ENCODE measurements at places on chromosomes 16 and 17.

DNA sequence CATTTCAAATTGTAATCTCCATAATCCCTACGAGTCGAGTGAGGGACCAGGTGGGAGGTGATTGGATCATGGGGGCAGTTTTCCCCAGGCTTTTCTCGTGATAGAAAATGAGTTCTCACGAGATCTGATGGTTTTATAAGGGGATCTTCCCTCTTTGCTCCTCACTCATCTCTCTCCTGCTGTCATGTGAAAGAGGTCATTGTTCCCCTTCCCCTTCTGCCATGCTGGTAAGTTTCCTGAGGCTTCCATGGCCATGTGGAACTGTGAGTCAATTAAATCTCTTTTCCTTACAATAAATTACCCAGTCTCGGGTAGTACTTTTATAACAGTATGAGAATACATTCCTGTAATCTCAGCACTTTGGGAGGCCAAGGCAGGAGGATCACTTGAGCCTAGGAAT lies 76.7 kb upstream of the MARCHF10 start:
- no peak for DNase-seq

DNA sequence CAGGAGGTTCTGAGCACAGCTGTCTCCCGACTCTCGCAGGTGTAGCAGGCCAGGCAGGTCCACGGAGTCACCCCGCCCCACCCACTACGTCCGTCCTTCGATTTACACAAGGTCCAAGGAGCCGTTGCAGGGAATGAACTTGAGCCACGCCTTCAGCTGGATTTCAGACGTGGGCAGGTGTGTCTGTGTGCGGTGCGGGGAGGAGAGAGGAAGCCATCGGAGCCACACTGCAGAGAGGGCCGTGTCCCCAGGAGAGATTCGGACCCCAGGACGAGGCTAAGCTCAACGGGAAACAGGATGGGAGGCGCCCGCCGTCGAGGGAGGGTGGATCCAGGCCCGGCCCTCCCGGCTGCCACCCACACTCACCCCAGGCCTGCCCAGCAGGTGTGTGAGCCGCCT lies 50.3 kb downstream of the RPH3AL start:
- DNase-seq: no peak

- no peak for DNase-seq
These were observed 33.1 kb downstream of the ZNF423 start for GRCh38 chr16:49822649-49823370.

DNA sequence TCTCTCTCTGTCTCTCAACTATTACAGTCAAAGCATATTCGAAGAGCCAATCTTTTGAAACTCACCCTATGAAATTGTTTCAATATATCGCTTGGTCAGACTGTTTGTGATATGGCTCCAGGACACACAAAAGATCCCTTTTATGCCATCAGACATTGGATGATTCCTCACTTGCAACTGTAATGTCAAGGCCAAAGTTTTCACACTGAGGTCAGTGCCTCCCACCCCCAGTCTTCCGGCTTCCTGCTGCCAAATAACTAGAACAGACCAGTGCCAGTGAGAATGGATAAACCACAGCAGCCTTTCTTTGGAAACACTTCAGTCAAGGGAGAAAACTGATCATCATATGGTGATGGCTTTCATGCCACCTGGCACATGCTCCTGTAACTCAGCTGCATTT lies 321.9 kb upstream of the ZFHX3 start:
- no peak for DNase-seq

DNA sequence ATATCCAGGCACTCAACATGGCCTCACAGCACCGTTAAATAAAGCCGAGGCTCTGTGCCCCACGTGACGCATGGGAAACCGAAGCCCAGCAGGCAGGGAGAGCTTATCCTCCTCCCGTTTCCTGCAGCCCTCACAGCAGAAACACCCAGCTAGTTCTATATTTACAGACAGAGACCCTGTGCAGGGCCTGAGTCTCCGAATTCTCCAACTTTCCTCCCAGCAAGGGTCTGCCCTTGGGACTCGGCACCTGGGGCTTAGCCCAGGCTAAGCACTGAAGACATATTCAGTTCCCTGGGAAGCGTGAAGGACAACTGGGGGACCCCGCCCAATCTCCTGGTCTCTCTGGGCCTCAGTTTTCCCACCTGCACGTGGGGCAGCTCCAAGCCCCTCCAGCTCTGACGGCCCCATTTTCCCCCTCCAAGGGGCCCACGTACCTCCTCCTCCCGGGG lies 29.2 kb downstream of the TRPV3 start:
- no peak for DNase-seq

- no peak for DNase-seq
These were observed 142.4 kb upstream of the NOL11 start for GRCh38 chr17:67575325-67575724.

- DNase-seq: no peak
These were observed 617.0 kb upstream of the CDH5 start for GRCh38 chr16:65749506-65749905.

- DNase-seq: no peak
These were observed 8.5 kb downstream of the C17orf100 start for GRCh38 chr17:6660101-6660500.

DNA sequence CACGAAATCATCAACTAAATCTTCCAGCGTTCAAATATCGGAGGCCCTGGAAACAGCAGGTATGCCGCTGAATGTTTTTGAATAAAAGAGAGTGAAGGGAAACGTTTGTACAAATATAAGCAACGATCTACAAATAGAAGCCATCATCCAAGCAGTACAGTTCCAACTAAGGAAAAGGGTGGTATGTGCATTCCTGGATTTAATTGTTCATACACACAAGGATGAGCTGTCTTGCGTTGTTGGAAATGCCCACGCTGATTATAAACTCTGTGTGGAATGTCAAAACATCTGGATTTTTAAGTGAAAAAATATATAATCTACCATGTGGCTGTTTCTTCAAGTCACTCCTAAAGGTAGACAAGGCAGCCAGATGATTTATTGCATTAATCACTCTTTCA lies 191.8 kb upstream of the HSBP1 start:
- DNase-seq: no peak

DNA sequence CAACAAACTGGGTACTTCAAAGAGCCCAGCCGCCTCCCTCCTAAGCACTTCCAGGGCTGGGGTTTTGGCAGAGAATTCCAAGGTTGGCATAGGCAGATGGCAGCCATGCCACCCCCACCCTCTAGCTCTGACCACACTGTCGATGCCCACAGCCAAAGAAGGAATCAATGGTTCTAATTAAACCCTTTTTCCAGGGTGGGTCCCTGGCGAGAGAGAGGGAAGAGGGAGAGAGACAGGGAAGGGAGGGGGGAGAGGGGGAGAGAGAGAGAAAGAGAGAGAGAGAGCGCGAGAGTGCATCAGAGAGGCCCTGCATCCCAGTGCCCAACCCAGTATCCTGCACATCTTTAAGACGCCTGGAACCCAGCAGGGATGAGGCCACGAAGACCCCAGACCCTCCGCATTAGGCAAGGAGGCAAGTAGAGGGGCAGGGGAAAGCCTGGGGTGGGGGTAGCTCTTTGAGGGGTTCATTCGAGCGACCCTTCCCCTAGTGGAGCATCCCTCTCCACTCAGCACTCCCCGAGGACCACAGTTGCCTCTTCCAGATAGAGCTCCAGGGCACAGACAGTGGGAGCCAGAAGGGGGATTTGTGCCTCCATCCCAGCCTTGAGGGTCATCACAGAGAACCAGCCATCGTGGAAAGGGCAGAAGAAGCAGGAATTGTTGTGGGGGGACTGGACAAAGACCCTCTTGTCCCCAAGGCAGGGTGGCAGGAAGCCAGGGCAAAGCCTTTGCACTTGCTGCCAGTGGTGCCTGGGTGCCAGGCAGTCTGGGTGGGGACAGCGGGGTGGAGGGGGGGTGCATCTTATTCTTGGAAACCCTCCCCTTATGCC lies 2.6 kb downstream of the SRCIN1 start:
- DNase-seq: no peak

- DNase-seq: no peak
These were observed 24.9 kb downstream of the BAHCC1 start for GRCh38 chr17:81419886-81420768.

DNA sequence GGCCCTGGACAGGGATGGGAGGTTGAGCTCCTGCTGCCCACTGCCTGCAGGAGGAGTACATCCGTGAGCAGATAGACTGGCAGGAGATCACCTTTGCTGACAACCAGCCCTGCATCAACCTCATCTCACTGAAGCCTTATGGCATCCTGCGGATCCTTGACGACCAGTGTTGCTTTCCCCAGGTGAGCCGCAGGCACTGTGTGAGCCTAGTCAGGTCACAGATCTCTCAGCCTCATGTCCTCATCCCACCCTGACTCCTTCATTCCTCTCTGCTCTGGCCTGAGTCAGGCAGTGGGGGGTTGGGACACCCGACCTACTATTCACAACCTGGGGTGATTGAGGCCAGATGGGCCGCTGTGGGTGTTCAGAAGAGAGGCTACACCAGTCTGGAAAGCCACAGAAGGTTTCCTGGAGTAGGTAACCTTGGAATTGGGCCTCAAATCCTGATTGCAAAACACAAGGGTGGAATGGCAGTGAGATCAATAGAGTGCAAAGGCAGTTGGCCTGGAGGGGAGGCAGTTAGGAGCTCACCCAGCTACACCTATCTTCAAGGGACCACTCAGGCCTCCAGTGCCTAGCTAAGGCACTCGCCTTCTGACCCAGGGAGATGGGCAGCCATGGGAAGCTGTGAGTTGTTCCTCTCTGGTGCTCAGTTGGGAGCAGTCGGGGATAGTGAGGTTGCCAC lies 29.7 kb downstream of the MYO15A start:
- no peak for DNase-seq

Measured in NCI-H1930 (cell line).